ENCODE measurements at places on chromosomes 12 and 14.

- DNase-seq, result no peak
Observed at GRCh38 chr14:36618641-36619040, 36.2 kb upstream of the NKX2-8 start.

- DNase-seq, result no peak
Observed at GRCh38 chr12:123893276-123893675, 79.4 kb downstream of the CCDC92 start.

DNA sequence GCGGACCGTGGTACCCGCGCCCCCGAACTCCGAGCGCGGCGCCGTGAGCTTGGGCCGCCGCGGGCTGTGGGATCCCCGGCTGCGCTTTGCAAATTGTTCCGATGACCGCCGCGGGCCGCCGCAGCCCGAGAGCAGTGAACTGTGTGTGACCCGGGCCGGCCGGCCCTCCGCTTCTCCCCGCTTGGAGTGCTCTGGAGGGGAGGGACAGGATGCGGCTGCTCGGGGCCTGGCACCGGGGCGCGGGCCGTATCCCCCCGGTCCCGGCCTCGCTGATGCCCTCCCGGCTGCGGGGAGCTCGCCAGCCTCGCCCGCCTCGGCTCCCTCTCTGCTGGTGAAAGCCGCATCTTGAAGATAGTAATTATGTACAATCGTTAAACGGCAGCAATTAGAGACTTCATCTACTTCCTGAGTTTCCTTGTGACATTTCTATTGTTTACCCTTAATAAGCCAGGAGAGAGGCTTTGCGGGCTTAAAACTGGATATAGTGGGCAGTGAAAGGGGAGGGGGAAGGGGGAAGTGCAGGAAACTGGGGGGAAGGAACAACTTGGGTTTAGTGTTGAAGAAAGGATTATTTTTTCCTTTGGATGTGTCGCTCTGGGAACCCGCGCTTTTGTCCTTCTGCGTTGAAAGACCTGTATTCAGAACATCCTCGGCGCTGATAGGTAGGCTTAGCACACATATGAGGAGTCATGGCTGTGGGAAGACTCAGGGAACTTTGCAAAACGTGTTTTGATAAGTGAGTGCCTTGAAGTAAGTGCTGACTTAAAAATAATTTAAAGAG, 1.2 kb downstream of the PELI2 start:
- DNase-seq, result peak; percentile 68

DNA sequence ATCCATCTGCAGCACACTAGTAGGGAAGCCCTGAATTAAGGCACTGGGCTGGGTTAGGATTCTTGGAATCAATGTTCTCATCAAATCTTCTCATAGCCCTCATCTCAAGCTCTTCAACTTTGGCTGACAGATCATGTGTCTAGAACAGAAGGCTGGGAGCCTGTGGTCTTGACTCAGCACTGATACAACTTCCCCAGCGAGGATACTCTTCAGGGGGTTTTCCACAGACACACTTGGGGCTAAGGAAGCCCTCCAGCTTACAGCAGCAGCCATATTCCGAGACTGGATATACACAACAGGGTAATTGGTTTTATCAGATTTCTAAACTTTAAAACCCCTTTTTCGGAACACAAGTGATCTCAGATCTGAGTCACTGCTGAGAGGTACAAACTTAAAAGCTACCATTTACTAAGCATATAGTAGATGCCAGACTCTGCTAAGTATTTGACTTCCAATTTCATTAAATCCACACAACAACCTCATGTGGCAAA, 3.5 kb downstream of the FMNL3 start:
- DNase-seq, result peak; percentile 68

DNA sequence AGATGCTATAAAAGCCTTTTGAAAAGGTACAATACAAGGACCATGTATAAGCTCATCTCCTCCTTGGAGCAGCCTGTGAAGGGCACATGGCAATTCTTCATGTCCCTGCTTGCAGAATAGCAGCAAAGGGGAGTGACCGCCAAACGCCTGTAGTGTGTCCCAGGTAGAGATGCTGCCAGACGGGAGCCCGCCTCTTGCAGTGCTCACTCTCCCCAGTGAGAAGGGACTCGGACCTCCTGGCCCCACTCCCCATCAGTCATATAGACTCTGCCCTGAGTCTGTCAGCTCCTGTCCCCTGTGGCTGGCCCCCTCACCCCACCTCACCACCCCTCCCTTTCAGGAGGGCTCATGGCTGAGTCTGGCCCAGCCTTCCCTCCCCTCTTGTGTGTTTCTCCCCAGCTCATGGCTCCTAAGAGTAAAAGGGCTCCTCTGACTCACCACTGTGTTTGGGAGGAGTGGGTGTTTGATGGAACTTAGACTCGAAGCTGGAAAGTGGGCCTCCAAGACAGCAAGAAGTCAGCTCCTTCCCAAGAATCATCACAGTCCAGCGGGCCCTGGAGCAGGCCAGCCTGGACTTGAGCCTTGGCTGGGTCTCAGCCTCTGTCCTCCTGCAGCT, 40.9 kb downstream of the DEGS2 start:
- DNase-seq, result no peak

DNA sequence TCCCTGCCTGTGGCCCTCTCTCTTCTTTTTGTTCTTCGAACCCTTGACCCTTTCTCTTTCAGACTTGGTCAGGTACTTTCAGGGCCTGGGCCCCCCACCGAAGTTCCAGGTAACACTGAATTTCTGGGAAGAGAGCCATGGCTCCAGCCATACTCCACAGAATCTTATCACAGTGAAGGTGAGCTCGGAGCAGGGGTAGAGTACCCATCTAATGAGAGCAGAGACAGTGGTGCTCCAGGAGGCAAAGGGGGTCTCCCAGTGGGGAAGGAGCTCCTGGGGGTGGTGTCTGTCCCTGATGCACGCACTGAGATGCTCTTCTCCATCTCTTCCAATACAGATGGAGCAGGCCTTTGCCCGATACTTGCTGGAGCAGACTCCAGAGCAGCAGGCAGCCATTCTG, 4.7 kb downstream of the IRF9 start:
- DNase-seq, result no peak

- DNase-seq, result no peak
Observed at GRCh38 chr12:67042697-67043131, 226.4 kb upstream of the CAND1 start.

- DNase-seq, result peak; percentile 10
Observed at GRCh38 chr12:104873374-104873773, 84.7 kb downstream of the SLC41A2 start.

- no peak for DNase-seq
Observed at GRCh38 chr12:5694759-5695409, 250.2 kb downstream of the ANO2 start.

GRCh38 chr12:87266305-87266704, 762.9 kb downstream of the C12orf50 start:
- DNase-seq, result peak; percentile 3

GRCh38 chr14:73943083-73943482, 6.8 kb downstream of the FAM161B start:
- DNase-seq, result peak; percentile 62

DNA sequence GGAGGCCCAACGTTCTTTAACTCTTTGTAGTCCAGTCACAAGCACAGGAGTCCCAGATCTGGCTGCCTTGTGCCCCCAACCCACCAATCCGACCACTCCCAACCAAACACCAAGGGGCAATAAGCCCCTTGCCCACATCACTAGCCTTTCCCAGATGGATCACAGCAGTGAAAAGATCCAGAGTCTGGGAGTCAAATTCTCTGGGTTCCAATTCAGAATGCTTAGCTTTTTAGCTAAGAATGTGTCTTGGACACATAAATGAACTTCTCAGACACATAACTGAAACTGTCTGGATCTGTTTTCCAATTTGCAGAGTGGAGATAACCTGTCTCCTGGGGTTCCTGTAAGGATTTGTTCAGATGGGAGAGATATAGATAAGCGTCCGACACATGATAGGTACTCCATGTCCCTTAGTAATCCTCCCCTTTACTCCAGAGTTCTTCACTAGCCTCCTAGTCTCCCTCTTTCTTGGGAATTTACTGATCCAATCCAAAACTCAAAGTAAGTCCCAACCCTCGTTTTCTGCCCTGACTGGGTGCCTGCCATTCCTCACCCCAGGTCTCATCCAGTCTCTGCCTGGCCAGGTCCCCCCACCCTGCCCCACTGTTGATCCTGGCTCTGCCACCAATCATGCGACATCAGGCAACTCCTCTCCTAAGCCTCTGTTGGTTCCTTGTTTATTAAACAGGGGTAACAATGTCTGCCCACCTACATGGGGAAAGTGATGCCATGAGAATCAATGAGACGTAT, 439 bp upstream of the TNFRSF1A start:
- DNase-seq, result no peak

DNA sequence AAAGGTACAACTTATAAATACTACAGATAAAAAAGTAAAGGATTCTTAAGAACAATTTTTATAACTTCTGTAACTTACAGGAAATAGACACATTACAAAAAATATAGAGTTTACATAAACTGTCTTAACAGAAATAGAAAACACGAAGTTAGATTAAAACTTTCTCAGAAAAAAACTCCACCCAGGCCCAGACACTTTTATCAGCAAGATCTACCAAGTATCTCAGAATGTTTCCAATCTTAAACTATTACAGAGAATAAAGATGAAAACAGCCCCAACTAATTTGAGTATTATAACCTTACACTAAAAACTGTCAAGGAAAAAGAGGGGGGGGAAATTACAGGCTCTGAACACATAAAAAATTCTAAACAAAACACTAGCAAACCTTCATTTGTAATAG, 8.2 kb downstream of the ZFC3H1 start:
- DNase-seq, result no peak

DNA sequence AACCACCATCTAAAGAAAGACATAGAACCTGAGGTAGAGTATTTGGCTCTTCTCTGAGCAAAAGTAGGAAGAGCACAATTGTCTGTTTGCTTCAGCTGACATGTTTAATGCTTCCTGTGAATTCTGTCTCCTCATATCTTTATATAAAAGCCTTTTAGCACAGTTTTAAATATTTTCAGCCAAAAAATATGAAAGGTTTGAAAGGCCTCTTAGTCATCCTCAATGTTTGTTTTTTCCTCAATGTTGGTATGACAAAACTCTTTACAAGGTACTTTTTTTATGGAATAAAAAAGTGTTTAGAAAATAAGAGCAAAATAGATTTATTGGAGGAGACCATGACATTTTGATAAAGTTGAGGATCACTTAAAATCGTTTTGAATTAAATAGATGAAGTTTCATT, 360.9 kb downstream of the NAV3 start:
- DNase-seq, result no peak

- DNase-seq, result no peak
Observed at GRCh38 chr14:103318750-103319419, 15.2 kb upstream of the EIF5 start.

DNA sequence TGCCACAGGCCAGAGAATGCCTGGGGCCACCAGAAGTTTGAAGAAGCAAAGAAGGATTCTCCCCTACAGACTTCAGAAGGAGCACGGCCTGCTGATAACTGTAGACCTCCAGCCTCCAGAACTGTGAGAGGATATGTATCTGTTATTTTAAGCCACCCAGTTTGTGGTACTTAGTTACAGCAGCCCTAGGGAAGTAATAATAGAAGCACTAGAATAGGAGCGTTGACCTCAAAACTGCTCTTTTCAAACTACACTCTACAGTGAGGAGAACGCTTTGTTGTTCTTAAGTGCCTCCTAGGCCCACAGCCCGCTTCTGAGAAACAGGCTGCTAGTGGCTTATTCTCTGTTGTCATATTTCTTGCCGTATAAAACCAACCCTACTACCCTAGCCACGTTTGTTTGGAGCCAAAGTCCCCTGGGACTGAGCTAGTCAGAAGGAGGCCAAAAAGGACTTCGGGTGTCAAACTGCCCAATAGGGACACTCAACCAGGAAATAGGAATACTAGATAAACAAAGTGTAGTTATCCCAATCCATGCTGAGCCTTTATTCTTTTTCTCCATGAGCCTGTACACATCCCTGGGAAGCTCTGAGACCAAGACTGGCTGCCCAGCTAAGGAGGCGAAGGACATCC, 38.5 kb upstream of the FRS2 start:
- DNase-seq, result no peak

- DNase-seq, result peak; percentile 5
Observed at GRCh38 chr12:88227263-88227662, 85.2 kb downstream of the TMTC3 start.

DNA sequence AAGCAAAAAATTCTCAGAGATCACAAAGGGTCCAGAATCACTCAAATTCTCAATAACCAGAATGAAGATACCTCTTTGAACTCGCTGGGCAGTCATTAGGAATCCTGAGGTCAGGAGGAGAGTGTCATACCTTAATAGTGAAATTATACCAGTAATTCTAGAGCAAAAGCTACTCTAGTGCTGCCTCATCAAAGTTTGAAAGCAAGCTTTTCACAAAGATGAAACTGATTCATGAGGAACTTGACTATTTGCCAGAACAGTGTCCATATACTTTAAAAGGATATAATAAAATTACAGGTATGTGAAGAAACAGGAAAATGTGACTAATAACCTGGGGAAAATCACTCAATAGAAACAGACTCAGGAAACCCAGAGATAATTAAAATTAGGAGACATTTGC, 44.5 kb downstream of the EML5 start:
- DNase-seq, result no peak

GRCh38 chr12:131040491-131040890, 86.8 kb downstream of the ADGRD1 start:
- DNase-seq, result no peak

DNA sequence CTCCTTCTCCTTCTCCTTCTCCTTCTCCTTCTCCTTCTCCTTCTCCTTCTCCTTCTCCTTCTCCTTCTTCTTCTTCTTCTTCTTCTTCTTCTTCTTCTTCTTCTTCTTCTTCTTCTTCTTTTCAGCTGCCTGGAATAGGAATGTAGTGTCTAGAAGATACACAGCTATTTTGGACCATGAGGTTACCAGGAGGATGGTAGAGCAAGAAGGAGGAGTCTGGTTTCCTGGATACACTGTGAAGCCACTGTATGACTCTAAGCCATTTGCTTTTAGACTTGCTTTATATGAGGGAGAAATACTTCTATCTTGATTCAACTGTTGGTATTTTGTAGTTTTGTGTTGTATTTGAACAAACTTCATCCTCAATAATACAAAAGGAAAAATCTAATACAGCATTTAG, 3.0 kb upstream of the MYBPC1 start:
- DNase-seq, result no peak

DNA sequence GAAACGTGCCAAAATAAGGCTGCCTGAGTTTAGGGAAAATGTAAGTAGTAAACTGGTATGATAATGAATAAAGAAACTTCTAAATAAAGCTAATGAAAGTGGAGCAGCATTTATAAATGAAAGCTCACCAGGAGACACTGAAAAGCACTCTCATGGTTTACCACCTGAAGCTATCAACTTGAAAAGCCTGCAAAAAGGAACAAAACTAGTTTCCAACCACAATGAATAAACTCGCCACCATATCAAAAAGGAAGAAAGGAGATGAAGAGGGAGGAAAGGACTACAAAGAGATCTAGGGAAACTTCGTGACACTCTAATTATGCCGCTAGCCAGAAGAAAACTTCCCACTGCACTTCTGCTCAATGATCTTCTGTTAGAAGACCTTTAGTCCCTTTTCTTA, 66.7 kb downstream of the MED13L start:
- DNase-seq, result no peak

DNA sequence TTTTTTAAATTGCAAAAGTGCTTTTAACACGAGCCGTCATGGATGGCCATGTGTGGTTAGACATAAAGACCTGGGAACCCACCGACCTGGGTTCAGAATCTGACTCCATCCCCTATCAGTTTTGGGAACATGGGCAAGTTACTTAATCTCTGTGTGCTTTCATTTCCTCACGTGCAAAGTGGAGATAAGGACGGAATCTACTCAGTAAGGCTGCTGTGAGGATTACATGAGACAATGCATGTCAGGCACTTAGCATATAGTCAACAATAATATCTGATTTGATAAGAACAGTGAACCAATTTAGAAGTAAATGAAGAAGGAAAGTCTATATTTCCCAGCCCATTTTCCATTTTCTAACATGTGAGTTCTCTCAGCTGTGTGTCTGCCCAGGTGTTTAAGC, 235.4 kb downstream of the SUDS3 start:
- DNase-seq, result peak; percentile 5
